ENCODE measurements at places on chromosomes 6 and 20. TPM values are rescaled to one million over a fixed set of nuclear protein-coding genes. Genes with fewer than 3 reads are reported as not detected.

MUC21 gene
- total RNA-seq: not detected

SYCP2 gene
- 0.27 TPM for total RNA-seq

MARCKS gene
- 261 TPM for total RNA-seq

ARMC2 gene
- 5.2 TPM for total RNA-seq

MYO6 gene
- total RNA-seq: 33.1 TPM

ADTRP gene
- total RNA-seq: 0.58 TPM

WFDC12 gene
- not detected for total RNA-seq

SIRPD gene
- not detected for total RNA-seq

ZNF831 gene
- total RNA-seq: not detected

WRNIP1 gene
- total RNA-seq: 31.5 TPM

MCHR2 gene
- total RNA-seq: not detected

KIAA0408 gene
- 19.6 TPM for total RNA-seq

MUCL3 gene
- not detected for total RNA-seq

DNA sequence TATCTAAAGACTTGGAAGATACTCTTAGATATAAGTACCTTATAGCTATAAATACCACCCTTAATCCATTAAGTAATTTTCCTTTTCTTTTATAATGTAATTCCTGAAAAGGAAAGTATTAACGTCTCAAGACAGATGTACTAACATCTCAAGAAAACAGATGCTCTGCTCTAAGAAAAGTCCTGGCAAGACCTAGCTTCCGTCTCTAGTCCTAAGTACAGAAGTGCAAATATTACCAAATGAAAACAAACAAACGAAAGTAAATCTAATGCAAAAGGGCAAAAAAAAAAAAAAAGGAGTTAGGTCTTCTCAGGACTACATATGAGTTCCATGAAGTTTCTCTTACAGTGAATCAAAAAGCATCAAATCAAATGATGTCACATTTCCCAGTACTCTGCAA is 106.8 kb upstream of the PDE10A start:
- H3K36me3 ChIP-seq: no peaks in the 10 kb centered on the region
- no peaks in the 10 kb centered on the region for H3K27me3 ChIP-seq
- no peak overlapping the region for H3K27ac ChIP-seq
- no peak for DNase-seq
- H3K4me1 ChIP-seq: peaks cover 5% of the 10 kb centered on the region

DNA sequence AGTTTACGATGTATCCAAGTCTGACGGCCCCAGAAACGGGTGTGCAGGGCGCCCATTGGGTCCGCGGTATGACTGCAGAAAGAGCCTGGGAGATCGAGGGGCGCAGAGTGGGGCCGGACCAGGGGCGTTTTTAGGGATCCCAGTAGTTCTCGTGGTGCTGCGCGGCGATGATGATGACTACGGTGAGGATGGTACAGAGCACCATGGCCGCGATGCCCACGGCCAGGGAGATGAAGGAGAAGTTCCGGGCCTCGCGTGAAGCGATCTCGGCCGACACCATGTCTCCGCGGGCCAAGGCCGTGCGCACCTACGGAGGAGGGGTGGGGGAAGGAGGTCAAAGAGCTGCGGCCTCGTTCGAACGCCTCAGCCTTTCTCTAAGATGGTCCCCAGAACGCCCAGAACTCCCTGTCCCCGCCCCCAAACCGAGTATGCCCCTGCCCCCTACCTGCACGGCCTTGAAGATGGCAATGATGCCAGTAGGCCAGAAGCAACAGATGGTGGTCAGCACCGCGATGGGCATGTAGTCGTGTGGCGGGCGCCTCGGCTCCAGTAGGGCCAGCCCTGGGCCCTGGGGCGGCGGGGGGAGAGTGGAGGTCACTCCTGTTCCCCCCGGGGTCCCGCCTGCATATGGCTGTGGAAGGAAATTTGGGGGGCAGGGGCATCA is 2.5 kb downstream of the PRRT1 start:
- H3K27me3 ChIP-seq: peaks cover 37% of the 10 kb centered on the region
- H3K4me3 ChIP-seq: peak overlapping the region; percentile 35
- DNase-seq: no peak
- no peak overlapping the region for H3K27ac ChIP-seq
- H3K36me3 ChIP-seq: no peaks in the 10 kb centered on the region
- H3K4me1 ChIP-seq: peaks cover 16% of the 10 kb centered on the region

- peaks cover 11% of the 10 kb centered on the region for H3K27me3 ChIP-seq
- peak; percentile 26 for DNase-seq
- H3K36me3 ChIP-seq: no peaks in the 10 kb centered on the region
- peak overlapping the region; percentile 73 for H3K4me3 ChIP-seq
- H3K27ac ChIP-seq: peak overlapping the region; percentile 42
Measured at GRCh38 chr6:292506-293192, 362 bp downstream of the DUSP22 start.

DNA sequence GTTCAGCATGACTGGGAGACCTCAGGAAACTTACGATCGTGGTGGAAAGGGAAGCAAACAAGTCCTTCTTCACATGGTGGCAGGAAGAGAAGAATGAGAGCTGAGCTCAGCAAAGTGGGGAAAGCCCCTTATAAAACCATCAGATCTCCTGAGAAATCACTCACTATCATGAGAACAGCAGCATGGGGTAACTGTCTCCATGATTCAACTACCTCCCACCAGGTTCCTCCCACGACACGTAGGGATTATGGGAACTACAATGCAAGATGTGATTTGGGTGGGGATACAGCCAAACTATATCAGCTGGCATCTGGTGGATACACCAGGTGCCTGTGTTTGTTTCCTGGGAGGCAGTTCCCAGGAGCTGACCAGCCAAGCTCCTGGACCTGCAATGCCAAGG is 4.9 kb downstream of the DDO start:
- H3K27ac ChIP-seq: no peak overlapping the region
- no peaks in the 10 kb centered on the region for H3K36me3 ChIP-seq
- H3K27me3 ChIP-seq: no peaks in the 10 kb centered on the region
- DNase-seq: no peak

DNA sequence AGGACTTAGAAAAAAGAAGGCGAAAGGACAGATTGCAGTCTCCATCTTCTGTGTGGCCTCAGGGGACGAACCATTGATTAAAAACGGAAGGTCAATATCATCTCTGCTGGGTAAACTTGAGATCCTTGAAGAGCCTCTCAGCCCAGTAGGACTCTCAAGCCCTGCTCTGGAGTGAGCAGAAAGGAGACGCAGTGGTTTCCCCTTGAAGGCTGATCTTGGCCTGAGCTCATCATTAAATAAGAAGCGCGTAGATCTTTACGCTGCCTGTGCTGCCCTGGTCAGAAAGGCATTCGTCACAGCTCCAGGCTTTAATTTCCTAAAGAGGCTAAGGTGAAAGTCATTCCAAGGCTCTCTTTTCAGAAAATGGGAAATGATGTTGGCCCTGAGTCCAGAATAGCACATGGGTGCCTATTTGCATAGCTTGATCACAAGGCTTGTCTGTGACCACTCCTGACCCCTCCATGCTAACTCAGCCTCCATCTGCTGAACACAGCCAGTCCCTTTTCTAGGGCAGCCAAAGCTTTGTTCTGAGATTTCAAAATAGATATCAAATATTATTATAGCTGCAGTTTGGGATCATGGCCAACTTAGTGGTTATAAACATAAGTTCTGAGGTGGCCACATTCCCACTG is 29.3 kb upstream of the XRN2 start:
- no peaks in the 10 kb centered on the region for H3K4me1 ChIP-seq
- H3K27me3 ChIP-seq: no peaks in the 10 kb centered on the region
- no peak overlapping the region for H3K27ac ChIP-seq
- no peak overlapping the region for H3K4me3 ChIP-seq
- H3K36me3 ChIP-seq: no peaks in the 10 kb centered on the region

DNA sequence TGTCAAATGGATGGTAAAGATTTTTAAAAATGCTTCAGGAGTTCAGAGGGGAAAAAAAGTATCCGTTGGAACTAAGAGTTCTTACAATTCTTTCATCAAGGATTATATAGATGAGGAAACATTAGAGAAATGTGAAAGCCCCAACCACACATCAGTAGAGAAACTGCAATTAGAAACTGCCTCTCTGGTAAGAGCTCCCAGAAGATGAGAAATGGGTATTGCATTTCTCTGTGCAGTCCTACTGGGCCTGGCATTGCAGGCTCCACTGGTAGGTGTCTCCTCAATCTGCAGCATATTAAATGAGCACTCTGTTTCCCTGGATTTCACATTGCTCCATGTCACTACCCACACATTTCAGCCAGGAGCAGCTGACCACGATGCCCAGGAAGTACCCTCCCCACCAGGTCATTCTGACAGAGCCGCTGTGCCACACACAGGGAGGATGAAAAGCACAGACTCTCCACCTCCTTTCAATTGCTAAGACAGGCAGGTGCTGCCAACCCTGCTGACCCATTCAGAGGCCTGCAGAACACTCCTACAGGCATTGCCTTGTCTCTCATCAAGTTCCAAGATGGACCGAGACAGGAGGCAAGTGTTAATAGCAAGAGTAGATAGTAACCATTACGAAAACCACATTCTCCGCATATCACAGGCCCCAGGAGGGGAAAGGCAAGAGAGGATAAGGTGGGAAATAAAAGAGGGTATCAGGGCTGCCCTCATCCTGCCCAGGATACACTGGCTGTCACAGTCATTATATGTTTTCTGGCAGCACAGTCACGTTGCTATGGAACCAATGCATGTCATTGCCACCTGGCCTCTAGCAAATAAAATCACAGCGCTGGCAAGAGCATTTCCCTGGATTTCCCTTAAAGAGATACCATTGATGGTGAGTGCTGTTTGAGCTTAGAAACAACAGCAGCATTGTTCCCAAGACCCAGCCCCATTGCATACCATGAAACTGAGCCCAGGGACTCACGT is 241.7 kb downstream of the ATXN1 start:
- no peak overlapping the region for H3K27ac ChIP-seq
- no peaks in the 10 kb centered on the region for H3K27me3 ChIP-seq
- H3K36me3 ChIP-seq: peaks cover 3% of the 10 kb centered on the region
- no peak overlapping the region for H3K4me3 ChIP-seq
- peaks cover 26% of the 10 kb centered on the region for H3K4me1 ChIP-seq
- DNase-seq: peak; percentile 31

DNA sequence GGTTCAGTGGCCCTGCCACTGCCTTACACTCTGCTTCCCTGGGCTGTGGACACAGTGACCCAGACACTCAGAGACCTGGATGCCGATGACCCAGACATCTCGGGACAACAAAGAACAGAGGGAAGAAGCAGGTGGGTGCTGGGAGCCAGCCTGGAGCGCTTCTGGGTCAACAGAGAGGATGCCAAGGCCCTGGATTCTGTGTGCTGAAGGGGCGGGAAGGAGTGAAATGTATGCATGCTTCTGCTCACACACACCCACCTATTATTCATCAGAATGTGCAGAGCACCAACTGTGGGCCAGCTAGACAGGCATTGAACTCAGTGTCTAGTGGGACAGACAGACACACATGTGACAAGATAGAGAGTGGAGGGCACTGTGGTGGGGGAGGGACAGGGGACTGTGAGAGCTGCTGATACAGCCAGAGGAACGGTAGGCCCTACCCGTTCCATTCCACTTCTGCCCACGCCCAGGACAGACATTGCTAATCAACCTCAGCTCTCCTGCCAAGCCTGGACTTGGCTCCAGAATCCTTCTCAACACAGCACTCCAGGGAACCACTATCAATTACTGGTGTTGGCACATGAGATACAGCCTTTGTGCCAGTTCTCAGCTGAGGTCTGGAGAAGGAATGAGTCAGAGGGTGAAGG is 20.2 kb downstream of the KCNK15 start:
- H3K36me3 ChIP-seq: no peaks in the 10 kb centered on the region
- H3K4me1 ChIP-seq: no peaks in the 10 kb centered on the region
- no peak overlapping the region for H3K4me3 ChIP-seq
- DNase-seq: no peak

DNA sequence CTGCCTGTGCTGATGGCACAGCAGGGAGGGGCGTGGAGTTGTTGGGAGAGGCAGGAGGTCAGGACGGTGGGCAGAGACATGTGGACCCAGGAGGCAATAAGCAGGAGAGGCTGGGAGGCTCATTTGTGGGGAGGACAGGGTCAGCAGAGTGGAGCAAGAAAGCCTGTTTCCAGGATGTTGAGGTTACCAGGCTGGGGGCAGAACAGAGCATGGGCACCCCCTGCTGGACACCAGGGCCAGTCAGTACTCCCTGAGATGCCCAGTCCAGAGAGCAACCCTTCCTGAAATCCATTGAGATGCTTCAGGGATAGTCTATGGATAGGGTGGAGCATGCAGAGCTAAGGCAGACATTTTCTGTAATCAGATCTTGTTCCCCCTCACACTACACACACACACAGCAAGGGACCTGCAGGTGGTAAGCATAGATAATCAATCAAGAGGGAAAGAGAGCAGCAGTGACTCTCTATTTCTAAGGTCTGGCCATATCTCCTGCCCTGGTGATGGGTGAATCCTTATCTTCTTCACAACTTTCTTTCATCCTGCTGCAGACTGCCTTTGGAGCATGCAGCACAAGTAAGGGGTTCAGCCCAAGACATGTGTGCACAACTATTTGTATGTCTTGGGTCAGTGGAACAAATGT is 41.7 kb downstream of the MOCS1 start:
- H3K4me1 ChIP-seq: peaks cover 13% of the 10 kb centered on the region
- no peak overlapping the region for H3K27ac ChIP-seq
- DNase-seq: peak; percentile 26
- no peak overlapping the region for H3K4me3 ChIP-seq
- H3K27me3 ChIP-seq: no peaks in the 10 kb centered on the region

DNA sequence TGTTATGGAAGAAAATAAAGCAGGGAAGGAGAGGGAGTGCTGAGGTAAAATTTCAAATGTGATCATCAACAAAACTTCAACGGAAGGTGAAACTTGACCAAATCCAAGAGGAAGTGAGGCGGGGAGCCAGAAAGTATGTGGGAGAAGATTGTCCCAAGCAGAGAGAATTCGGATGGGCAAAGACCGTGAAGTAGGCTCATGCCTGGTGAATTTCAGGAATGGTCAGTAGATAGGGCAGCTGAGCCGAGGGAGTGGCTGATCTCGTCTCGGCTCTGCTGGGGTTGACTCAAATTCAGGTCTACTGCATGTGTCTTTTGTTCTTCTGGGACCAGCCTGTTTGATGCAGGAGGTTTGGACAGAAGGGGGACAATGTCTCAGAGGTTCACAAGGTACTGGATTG is 7.0 kb upstream of the CSNK2A1 start:
- H3K4me3 ChIP-seq: no peak overlapping the region
- H3K27me3 ChIP-seq: peaks cover 28% of the 10 kb centered on the region
- no peak overlapping the region for H3K27ac ChIP-seq
- no peaks in the 10 kb centered on the region for H3K36me3 ChIP-seq
- H3K4me1 ChIP-seq: no peaks in the 10 kb centered on the region
- DNase-seq: no peak

- H3K4me3 ChIP-seq: no peak overlapping the region
- H3K4me1 ChIP-seq: peaks cover 25% of the 10 kb centered on the region
- no peak overlapping the region for H3K27ac ChIP-seq
- H3K36me3 ChIP-seq: peaks cover 4% of the 10 kb centered on the region
Measured at GRCh38 chr6:36912030-36912454, 26.3 kb downstream of the C6orf89 start.

GRCh38 chr20:32796383-32796948 is 23.3 kb upstream of the MAPRE1 start:
- no peak overlapping the region for H3K27ac ChIP-seq
- DNase-seq: no peak
- H3K36me3 ChIP-seq: peaks cover 17% of the 10 kb centered on the region
- H3K27me3 ChIP-seq: no peaks in the 10 kb centered on the region

All from astrocyte (in vitro differentiated cells and primary cell).